Stimulated activated CD8-positive, alpha-beta memory T cell treated with anti-CD3 and anti-CD28 coated beads, Interleukin-15, amount 100 ng/mL, for 1 hour (primary cell): ENCODE measurements at places on chromosomes 16 and 17.

- no peak for DNase-seq
Measured at GRCh38 chr16:19861811-19862327, 22.8 kb downstream of the GPRC5B start.

GRCh38 chr17:70791748-70792443 is 622.6 kb downstream of the KCNJ2 start:
- DNase-seq: no peak

- DNase-seq: no peak
Measured at GRCh38 chr16:80741724-80742123, 62.7 kb downstream of the CDYL2 start.

- no peak for DNase-seq
Measured at GRCh38 chr16:88448461-88449266, 4.4 kb upstream of the ZFPM1 start.

- DNase-seq: no peak
Measured at GRCh38 chr16:74026373-74027281, 270.0 kb upstream of the PSMD7 start.
